ENCODE measurements at places on chromosomes 12 and 14.

DNA sequence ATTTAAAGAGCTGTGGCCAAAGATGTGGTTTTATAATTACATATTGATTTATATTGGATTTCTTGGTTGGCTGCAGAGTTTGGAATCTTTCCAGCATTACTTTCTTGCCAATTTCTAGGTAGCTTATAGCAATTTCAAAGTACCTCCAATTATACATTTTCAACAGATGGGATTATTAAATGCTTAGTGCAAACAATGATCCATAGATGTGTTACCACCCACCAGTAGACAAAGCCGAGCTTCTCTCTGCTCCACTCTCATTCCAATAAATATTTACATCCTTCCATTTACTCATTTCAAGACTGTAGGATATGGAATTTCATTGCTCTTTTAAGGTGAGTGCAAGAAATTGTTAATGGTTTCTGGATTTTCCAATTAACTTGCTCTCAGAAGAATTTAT, 21.6 kb upstream of the TMCC3 start:
- no peak for DNase-seq

DNA sequence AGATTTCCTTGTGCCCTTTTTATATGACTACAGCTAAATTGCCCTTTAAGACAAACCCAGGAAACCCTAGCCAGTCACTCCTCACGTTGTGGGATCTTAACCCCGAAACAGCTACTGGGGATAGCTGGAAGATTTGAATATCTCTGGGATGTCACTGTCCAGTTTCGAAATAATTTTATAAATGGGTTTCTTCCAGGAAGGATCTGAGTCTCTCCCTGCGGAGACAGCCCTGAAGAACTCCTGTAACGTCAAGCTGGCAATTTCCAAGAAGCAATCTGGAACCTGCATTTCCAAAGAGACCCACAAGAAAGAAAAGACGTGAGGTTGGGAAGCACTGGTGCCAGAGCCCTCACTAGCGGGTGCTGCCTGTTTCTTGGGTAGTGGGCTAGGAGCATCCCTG, 20.9 kb downstream of the PROX2 start:
- no peak for DNase-seq

DNA sequence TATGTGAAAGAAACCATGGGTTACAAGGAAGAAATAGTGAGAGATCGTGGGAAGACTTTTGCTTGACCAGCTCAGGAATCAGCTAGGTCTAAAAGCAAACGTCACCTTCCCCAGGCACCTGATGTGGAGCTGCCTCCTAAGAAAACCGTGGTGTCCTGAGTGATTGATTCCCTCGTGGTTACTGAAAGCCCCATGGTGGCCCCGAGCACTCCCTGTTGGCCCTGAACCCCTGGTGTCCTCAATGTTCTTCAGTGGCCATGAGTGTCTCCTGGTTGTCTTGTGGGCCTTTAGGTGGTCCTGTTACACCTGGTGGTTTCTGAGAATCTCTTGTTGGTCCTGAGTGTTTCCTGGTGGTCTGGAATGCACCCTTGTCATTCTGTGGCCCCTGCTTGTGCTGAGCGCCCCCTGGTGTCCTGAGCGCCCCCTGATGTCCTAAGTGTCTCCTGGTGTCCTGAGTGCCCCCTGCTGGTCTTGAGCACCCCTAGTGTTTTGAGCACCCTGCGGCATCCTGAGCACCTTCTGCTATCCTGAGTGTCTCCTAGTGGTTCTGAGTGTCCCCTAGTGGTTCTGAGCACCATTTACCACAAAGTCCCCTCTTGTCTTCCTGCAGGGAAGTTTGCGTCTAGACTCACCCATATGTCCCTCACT, 518.7 kb downstream of the TMEM121 start:
- DNase-seq = peak; percentile 55

- DNase-seq = no peak
Measured at GRCh38 chr12:121288158-121288845, 8.2 kb downstream of the CAMKK2 start.

GRCh38 chr14:96661244-96661969, 135.8 kb upstream of the VRK1 start:
- DNase-seq = no peak

DNA sequence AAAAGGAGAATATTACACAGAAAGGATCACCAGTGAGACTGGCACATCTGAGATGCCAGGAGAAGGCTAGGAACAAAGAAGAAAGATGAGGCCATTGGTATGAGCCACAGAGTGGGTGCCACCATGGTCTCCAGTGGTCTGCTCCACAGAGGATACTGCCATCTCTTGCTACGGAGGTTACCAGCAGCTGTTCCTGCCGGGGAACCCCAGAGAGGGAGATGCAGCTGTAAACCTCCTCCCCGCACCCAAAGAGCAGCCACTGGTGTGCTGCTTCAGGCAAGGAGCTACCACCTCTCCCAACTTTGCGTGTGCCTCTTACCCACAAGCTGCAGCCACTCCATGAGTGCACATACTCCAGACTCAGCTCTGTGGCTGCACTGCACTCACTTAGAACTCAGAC, 201.5 kb upstream of the RTL1 start:
- DNase-seq = no peak

DNA sequence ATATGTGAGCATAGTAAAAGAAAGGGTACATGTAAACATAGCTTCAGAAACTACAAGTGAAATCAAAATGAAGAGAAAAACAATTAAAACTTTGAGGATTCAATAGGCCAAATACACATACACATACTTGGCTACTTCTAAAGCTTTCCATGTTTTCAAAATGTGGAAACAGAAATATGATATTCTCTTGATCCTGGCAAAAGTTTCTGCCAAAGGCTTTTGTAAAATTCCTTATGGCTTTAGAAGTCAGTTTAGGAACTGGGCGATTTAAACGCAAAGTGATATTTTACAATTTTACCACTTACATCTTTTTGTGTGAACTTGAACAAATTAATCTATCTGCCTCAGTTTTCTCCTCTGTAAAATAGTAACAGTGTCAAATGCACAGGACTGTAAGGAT, 756.4 kb downstream of the C12orf50 start:
- no peak for DNase-seq

GRCh38 chr12:42705863-42706262, 116.3 kb upstream of the PRICKLE1 start:
- no peak for DNase-seq

GRCh38 chr12:38502415-38502814, 185.8 kb downstream of the ALG10B start:
- no peak for DNase-seq

Measured in activated T-helper 1 cell treated with anti-CD3 and anti-CD28 coated beads, Interleukin-2, amount 50 U/mL, for 16 hours (primary cell).